ENCODE measurements at places on chromosomes 1 and 21.

GRCh38 chr1:105664495-105664894 is 1392.0 kb upstream of the PRMT6 start:
- no peak for DNase-seq

- DNase-seq, result no peak
These were observed 638.2 kb downstream of the AMY1C start for GRCh38 chr1:104387716-104388508.

- DNase-seq, result no peak
These were observed 2.1 kb upstream of the EFHD2 start for GRCh38 chr1:15407580-15407979.

DNA sequence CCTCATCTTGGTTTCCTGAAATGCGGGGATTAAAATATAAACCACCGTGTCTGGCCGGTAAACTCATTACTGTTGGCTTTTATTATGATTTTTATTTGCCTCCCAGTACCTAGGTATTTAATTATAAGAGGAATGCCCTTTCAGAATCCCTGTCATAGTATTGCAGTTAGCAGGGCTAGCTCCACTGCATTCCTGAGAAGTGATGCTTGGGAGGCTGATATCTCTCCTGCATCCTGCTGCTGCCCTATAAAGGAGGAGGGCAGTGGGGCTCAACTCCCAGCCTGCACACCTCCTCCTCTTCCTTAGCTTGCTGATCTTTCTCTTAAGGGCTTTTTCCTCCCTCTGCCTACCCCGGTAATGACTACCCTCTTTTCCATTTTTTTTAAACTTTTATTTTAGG is 19.9 kb upstream of the DISC1 start:
- no peak for DNase-seq

- no peak for DNase-seq
These were observed 11.3 kb upstream of the MARK1 start for GRCh38 chr1:220516722-220517042.

GRCh38 chr1:40837601-40838000 is 24.6 kb downstream of the CITED4 start:
- DNase-seq, result no peak

GRCh38 chr1:201678264-201679101 is 139.6 kb downstream of the NAV1 start:
- no peak for DNase-seq

GRCh38 chr1:29428280-29428615 is 191.9 kb downstream of the PTPRU start:
- DNase-seq, result no peak

GRCh38 chr21:29080454-29080941 is 7.0 kb upstream of the CCT8 start:
- DNase-seq, result no peak

GRCh38 chr1:114215436-114215835 is 61.8 kb upstream of the SYT6 start:
- no peak for DNase-seq

GRCh38 chr1:59434336-59434735 is 137.4 kb downstream of the FGGY start:
- no peak for DNase-seq

DNA sequence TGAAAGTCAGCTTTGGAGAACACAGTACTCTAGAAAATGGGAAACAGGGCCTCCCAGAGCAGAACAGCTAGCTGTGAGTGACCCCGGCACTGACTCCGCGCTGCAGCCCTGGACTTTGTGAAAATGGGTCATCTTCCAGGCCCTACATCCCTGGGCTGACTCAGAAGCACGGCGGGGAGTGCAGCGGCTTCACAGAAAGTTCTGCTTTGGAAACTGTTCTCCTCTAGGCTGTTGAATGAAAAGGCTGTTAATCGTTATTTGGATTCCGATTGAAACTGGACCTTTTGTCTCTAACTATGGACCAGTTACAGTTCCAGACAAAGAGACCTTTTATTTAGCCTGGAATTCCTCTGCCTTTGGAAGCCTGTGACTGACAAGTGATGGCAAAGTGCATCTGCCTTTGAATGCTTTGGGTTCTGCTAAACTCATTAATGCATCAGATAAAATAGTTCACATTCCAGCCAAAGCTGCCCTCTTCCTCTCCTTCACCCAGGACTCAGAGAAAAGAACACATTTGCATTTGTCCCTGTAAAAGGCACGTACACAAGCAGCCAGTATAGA is 144.9 kb upstream of the HOOK1 start:
- no peak for DNase-seq

DNA sequence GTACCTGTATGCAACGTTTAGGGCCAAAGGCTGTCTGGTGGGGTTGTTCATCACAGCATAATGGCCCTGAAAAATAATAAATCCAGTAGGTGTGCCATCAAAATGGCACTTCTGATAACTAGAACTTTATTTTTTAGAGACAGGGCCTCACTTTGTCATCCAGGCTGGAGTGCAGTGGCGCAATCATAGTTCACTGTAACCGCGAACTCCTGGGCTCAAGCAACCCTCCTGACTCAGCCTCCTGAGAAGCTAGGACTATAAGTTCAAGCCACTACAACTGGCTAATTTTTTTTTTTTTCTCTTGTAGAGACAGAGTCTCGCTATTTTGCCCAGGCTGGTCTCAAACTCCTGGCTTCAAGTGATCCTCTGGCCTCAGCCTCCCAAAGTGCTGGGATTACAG is 4.7 kb downstream of the SNAPIN start:
- no peak for DNase-seq

- no peak for DNase-seq
These were observed 174.5 kb downstream of the DISC1 start for GRCh38 chr1:231801042-231801585.

DNA sequence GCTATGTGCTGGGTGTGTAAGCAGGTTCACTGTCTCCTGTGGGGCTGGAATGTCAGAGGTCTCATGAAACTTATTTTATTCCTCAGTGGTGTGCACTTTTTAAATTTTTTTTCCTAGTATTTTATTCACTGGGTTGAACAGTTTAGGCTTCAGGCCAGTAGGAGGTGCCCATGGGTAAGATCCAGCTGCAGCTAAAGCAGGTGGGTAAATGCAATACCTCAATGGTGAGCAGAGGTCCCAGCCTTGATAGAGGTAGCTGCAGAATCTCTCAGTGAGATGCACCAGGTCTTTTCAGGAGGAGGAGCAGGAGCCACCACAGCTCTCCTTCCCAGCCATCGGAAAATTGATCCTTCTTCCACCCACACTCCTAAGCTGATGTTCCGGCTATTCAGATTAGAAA is 12.6 kb upstream of the OR6N2 start:
- no peak for DNase-seq

DNA sequence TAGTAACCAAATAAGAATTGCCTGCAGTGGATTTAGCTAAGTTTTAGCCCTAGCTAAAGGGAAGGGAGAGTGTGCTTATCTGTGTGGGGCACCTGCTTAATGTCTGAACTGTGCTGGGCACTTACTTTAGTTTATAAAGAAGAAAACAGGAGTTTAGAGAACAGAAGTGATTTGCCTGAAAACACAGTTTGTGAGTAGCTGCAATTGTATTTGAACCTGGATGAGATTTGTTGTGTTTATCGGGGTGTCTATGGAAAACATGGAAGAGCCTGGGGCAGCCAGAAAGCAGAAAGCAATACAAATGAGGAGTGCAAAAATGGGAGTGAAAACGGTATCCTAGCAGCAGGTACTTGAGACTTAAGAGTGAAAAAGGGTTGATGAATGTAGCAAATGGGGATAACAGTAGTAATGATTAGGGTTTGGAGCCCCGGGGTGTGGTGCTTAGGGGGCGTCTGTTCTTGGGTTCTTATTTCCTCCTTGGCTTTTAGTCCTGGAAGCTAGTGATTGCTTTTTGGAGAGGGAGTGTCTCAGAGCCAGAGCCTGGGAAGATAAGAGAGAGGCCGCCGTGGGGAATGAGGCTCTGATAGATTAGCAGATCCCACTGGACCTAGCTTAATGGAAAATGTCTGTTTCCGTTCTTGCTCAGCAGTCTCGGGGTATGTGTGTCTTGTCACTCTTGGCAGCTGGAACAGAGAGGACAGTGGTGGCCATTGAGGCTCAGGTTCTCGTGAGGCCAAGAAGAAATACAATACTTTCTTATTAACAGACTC is 5.6 kb downstream of the PRCC start:
- no peak for DNase-seq

- DNase-seq, result no peak
These were observed 1745.3 kb downstream of the MRPL39 start for GRCh38 chr21:23861911-23862504.

- DNase-seq, result no peak
These were observed 756 bp downstream of the ANKRD13C start for GRCh38 chr1:70353601-70354331.

- no peak for DNase-seq
These were observed 152.3 kb downstream of the NR5A2 start for GRCh38 chr1:200179781-200180160.

- DNase-seq, result no peak
These were observed 119.3 kb downstream of the CRYAA start for GRCh38 chr21:43287795-43288755.

All from SW 1271 (cell line).